Memory B cell (primary cell): ENCODE measurements at places on chromosomes 2 and 18.

- peak; percentile 60 for DNase-seq
Measured at GRCh38 chr18:63322908-63323634, 3.5 kb upstream of the BCL2 start.

DNA sequence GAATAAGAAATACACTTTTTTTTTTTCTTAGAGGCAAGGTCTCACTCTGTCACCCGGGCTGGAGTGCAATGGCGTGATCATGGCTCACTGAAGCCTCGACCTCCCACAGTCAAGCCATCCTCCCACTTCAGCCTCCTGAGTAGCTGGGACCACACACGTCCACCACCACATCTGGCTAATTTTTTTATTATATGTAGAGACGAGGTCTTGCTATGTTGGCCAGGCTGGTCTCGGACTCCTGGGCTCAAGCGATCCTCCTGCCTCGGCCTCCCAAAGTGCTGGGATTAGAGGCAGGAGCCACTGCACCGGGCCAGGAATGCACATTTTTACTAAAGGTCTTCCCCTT, 2.4 kb downstream of the TGOLN2 start:
- no peak for DNase-seq

DNA sequence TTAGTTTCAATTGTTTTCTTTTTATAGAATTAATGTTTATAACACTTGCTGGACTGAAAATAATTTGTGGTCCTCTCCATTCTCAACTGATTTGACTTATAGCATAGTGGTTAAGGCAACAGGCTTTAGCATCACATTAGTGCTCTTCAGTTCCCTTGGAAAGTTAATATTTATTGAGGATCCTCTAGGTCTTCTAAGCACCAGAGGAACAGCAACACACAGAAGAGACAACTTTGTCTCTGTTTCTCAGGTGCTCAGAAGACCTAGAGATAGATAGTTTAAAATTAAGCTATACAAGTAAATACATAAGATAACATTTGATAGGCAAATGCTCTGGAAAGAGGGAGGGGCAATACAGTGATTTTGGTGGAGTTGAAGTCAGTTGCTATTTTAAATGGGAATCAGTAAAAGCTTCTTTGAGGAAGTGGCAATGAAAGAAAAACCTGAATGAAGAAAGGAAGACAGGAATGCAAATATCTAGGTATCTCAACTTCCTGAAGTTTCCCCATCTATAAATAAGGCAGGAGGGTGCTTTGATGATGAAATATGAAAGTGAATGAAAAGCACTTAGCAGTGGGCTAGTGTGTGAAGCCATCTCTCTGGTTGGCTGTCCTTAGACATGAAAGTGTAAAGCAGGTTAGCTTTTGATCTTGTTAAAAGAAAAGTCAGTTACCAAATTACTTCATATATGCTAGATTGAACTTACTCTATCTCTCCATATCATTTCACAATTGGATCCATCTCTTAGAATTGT, 7.9 kb downstream of the NEUROD1 start:
- no peak for DNase-seq

- no peak for DNase-seq
Measured at GRCh38 chr2:160869411-160869810, 290.8 kb upstream of the TANK start.

DNA sequence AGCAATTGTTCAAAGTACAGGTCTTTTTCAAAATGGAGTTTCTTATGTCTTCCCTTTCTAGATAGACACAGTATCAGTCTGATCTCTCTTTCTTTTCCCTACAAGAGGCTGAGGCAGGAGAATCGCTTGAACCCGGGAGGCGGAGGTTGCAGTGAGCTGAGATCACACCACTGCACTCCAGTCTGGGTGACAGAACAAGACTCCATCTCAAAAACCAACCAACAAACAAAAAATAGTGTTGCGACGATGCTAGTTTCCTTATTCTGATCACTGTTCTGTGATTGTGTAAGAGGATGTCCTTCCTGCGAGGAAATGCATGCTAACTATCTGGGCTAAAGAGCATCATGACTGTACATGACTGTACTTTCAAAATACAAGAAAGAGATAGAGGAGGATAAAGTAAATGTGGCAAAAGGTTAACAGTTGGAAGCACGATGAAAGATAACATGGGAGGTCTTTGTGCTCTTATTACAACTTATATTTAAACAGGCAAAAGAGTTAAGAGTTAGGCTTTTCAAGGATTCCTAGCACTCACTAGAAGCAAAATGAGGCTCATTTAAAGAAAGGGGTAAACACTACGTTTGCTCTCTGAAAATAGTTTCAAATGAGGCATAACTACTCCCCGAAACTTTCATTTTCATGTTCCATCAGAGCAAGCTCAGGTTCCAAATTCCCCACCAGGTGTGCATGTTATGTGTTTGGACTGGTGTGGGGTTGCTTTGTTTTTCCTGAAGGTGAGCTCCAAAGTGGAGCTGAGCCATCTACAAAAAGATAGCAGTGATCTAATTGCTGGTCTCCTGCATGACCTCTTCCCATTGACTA, 23.8 kb downstream of the SOWAHC start:
- no peak for DNase-seq

GRCh38 chr2:138321458-138321857, 180.1 kb upstream of the SPOPL start:
- no peak for DNase-seq

DNA sequence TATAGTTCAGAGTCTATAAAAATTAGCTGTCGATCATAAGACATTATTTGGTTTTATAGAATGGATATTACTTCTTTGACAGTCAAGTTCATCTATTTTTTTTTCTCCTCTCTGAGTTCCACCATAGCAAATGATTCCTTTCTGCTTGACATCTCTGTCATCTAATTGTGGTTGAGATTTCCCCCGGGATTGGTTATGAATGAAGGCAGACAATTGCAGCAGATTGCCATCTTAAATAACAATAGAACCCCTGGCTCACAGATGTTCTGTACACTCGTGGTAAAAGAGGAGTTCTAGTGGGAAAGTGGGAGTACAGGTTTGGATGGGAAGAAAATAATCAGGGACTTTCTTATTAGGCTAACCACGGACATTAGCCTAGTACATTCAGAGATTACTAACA, 292.1 kb upstream of the NRXN1 start:
- DNase-seq = no peak

DNA sequence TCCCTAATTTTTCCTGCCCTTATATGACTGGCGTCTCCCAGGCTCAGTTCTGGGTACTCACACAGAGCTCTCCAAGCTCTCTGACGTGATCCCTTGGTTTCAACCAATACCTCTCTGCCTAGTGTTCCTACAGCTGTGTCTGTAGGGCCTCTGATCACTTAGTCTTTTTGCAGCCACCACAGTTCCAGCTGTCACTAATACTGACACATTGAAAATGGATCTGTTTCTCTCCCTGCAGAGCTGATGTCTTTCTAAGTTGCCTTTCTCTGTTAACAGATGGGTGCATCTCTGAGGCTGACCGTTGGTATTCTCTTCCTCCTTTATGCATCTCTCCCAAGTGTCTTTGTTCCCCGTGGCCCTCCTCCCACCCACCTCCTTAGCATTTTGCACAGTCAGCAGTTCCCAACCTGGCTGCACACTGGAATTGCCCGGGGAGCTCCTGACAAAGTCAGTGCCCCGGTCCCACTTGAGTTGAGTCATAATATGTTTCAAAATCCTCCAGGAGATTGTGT, 62.5 kb downstream of the CERS6 start:
- no peak for DNase-seq

GRCh38 chr2:120673571-120674061, 62.1 kb upstream of the GLI2 start:
- DNase-seq = no peak
